ENCODE measurements at places on chromosomes 16 and 17. TPM values are rescaled to one million over a fixed set of nuclear protein-coding genes. Genes with fewer than 3 reads are reported as not detected.

QPRT gene
- total RNA-seq = 27.1 TPM

- no peak for DNase-seq
These were observed 2285.3 kb downstream of the TP53TG3F start for GRCh38 chr16:35744726-35745125.

DNA sequence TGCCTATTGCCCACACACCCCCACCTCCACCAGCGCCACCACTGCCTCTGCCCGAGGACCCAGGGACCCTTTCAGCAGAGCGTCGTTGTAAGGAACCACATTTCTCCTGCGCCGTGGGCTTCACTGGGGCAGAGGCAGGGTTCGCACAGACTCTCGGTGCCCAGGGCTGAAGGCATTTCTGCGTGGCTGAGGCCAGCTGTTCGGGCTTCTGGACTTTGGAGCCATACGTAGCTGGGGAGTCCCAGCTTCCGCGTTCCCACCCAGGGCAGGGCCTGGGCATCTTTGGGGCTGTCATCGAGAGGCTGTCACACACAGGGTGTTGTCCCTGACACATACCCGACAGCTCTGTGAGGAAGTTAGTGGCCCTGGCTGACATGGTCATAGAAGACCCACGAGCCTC, 16.0 kb upstream of the SMIM5 start:
- no peak for DNase-seq

DNA sequence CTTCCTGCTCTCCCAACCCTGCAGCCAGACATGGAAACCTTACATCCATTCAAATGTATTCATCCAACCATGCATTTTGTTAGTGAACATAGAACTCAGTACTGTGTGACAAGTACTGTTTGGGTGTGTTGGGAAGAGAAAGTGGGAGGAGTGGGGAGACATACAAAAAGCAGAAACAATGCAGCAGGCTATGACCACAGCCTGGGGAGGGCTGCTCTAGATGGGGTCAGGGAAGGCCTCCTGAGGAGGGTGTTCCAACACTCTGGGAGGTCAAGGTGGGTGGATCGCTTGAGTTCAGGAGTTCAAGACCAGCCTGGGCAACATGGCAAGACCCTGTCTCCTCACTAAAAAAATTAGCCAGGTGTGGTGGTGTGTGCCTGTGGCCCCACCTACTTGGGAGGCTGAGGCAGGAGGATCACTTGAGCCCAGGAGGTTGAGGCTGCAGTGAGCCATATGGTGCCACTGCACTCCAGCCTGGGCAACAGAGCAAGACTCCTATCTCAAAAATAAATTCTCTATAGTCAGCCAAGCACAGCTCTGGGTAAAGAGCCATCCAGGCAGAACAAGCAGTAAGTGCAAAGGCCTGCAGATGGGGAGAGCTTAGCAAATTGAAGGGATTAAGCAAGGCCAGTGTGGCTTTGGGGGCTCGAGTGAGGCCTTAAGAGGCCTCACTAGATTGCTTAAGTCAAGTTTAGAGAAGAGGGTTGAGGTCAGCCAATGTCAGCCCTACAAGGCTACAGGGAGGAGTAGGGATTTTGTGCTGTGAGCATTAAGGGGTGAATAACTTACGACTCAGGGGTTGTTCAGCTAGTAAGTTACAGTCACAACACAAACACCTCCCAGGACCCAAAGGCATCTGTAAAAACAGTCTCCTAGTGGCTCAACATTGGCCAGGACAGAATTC, 5.5 kb downstream of the SLC13A2 start:
- no peak for DNase-seq

GRCh38 chr16:19749571-19750080, 31.6 kb downstream of the IQCK start:
- DNase-seq = no peak

GRCh38 chr17:2017274-2017941, 7.7 kb downstream of the RTN4RL1 start:
- no peak for DNase-seq

DNA sequence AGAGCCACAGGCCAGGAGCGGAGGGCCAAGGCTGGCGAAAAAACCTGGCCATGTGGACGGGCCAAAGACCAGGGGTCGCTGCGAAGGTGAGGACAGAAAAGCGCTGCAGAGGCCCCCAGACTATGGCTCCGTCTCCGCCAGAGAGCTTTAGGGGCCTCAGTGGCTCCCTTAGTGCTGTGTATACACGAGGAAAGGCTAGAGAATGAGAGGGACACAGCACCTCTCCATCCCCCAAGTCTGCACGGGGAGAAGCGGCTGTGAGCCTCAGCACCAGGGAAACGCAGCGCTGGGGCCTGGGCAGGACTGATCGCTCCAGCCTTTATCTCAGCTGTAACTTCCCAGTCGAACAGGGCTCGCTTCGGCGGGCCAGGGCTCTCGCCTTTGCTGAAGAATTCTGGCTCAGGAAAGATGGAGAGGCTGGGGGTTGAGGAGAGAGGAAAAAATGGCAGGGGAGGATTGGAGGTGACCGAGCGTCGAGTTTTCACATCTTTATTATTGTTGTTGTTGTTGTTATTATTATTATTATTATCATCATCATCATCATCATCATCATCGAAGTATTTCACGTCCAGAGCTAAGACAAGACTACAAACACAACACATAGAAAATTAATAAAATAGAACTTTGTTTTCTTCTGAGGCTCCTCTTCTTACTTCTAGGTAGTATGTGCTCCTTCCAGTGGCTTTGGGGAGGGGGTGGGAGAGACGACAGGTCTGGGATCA, 1.9 kb upstream of the HOXB5 start:
- DNase-seq = no peak
